ENCODE measurements at places on chromosomes 4 and X. TPM values are rescaled to one million over a fixed set of nuclear protein-coding genes. Genes with fewer than 3 reads are reported as not detected.
A peak's percentile ranks its signal among the peaks of the same experiment; 100 is the strongest.

BBS12 gene
- 3.3 TPM for total RNA-seq

NAP1L3 gene
- total RNA-seq, result 3.0 TPM

IRF2 gene
- total RNA-seq, result 15.9 TPM

GAGE12F gene
- not detected for total RNA-seq

DKK2 gene
- total RNA-seq, result 15.7 TPM

F8A3 gene
- total RNA-seq, result 5.6 TPM

MTNR1A gene
- total RNA-seq, result 0.13 TPM

ITM2A gene
- not detected for total RNA-seq

DNA sequence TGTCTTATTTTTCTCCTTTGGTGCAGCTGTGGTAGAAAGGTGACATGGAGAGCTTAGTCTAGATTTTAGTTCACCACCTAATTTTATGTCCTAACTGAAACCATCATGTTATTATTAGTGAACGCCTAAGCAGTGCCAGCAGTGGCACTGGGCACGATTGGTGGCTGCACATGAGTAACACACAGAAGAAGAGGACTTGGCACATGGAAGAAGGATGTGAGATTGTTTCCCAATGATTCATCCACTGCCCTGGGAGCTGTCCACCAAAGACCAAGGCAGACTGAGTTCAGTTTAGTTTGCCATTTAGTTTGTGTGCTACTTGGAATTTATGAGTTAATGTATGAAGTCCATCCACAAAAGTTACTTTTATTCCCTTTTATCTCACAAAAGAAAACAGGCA, 68.1 kb upstream of the NAP1L5 start:
- no peak overlapping the region for H3K27ac ChIP-seq
- 0 out of 2 replicates have a peak, but pooled peaks cover 3% of the 10 kb centered on the region for H3K4me1 ChIP-seq
- no peak overlapping the region for H3K4me3 ChIP-seq
- no peaks in the 10 kb centered on the region for H3K27me3 ChIP-seq
- peak; percentile 39 for DNase-seq

DNA sequence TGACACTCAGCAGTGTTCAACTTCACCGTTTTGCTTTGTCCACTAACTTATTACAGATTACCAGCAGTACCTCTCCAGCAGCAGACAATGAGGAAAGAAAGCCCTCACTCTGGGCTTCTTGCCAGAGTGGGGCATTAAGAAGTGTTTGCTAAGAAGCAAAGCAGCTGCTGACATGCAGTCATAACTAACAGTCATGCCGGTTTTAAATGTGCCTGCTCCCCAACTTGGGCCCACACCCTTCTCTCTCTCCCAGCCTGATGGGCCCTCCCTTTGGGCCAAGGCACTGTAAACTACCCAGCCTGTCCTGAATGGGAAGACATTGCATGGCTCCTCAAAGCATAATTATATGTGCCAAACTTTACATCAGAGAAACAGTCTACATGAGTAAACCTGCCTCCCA, 54.6 kb upstream of the HHIP start:
- H3K4me1 ChIP-seq, result no peaks in the 10 kb centered on the region
- H3K27ac ChIP-seq, result no peak overlapping the region
- peak; percentile 19 for DNase-seq
- no peaks in the 10 kb centered on the region for H3K36me3 ChIP-seq
- H3K27me3 ChIP-seq, result no peaks in the 10 kb centered on the region
- H3K4me3 ChIP-seq, result no peak overlapping the region

GRCh38 chr4:177558995-177559394, 116.8 kb upstream of the AGA start:
- no peak overlapping the region for H3K4me3 ChIP-seq
- H3K36me3 ChIP-seq, result no peaks in the 10 kb centered on the region
- H3K27ac ChIP-seq, result no peak overlapping the region
- no peaks in the 10 kb centered on the region for H3K4me1 ChIP-seq

- H3K27me3 ChIP-seq, result no peaks in the 10 kb centered on the region
- no peak overlapping the region for H3K27ac ChIP-seq
- H3K4me1 ChIP-seq, result no peaks in the 10 kb centered on the region
- no peak for DNase-seq
- no peak overlapping the region for H3K4me3 ChIP-seq
Observed at GRCh38 chrX:33970028-33970967, 161.8 kb downstream of the FAM47A start.

DNA sequence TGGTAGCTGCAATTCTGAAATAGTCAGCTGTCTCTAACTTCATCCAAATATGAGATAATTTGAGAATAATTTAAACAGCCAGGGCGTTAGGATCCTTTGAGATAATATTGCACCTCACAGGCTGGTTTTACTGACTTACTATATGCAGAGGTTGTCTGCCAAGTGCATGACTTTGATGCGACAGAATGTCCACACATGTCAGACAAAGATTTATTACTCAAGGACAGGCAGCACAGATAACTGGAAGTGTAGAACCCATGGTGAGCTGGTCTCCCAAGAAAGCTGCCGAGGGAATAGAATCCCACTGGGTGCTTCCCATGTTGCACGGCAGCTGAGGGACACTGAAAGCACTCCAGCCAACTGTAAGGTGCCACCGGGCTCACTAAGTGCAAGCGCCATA, 166.2 kb upstream of the GALNTL6 start:
- no peaks in the 10 kb centered on the region for H3K36me3 ChIP-seq
- DNase-seq, result no peak
- H3K27ac ChIP-seq, result no peak overlapping the region

DNA sequence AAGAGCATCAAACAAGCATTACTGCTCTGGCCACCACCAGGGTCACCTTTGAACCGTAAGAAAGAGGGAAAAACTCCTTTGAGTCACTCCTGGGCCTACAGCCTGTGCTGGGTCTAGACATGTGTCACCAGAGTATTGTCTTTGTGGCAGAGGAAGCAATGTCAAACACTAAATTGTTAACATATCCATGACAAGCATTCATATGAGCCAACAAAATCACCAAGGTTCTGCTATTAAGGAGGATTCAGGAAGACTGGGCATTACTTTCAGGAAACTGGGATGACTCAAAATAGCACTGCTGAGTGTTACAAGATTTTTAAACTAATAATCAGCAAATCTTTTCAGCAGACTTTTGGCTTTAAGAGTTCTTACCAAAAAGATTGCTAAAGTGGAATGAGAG, 28.1 kb downstream of the LGI2 start:
- no peaks in the 10 kb centered on the region for H3K4me1 ChIP-seq
- no peak overlapping the region for H3K4me3 ChIP-seq
- no peak overlapping the region for H3K27ac ChIP-seq
- DNase-seq, result no peak

DNA sequence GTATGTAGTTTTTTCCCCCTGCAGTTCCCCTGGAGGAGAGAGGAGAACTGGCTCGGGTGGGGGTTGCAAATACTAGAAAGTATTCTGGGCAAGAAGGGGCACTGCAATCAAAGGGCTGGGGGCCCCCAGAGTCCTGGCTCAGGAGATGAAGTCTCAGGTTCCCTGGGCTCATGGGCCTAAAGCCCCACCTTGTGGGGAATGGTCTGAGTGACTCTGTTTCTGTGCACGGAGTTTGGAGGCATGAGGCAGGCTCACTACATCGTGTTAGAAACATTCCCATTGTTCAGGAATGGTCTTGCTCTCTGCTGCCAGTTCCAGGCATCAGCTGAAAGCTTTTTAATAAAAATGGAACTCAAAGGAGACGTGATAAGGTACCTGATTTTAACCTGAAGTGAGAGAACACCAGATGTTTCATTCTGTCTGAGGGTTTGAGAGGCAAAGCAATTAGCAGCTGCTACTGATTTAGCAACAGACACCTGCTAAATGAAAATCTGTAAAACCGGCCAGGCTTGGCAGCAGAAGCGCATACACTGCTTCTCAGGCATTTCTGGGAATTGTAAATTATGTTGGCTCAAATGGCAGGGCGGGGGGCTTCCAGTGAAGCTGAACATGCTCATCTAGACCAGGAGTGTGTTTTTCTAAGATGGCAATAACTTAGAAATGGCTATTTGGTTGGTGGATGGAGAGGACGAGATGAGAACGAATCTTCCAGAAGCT, 122.7 kb downstream of the TMEM164 start:
- no peaks in the 10 kb centered on the region for H3K27me3 ChIP-seq
- H3K4me1 ChIP-seq, result no peaks in the 10 kb centered on the region
- no peak for DNase-seq
- no peaks in the 10 kb centered on the region for H3K36me3 ChIP-seq
- no peak overlapping the region for H3K27ac ChIP-seq

DNA sequence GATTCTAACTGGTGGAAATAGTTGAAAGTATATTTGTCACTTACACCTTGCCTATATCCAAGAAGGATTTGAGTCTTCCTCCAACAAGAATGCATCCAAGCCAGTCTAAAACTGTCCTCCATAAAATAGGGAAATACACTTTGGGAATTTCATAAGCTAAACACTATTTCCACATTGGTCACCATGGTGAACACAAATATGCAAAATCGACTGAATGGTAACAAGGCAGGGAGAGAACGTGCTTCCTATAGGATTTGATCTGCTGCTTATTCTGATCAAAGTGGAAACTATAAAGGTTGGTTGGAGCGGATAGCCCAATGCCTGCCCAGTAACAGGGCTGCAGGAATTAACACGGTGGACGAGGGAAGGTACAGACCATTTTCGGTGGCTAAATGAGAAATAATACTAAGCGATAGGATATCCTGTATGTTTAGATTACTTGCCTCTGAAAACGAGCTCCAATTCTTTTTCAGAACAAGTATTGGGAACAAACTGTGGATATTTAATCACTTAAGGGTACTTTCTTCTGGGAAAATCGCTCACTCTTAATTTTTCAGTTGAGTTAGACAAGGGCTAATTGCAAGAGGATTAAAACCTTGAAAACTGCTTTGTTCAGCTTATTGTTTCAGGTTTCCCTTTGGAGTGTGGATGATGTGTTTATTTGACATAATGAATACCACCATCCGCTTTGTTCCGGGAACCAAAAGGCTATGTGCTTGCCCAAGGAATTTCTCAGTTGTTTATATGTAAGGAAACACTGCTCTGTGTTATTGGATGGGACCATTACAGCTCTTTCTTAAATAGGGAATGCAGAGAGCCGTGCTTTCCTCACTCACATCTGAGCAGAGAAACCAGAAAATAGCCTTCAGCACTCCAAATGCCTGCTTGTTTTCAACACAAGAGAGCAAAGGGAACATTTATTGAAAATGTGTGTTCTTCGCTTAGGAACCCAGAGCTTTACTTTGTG, 194.4 kb downstream of the CBR4 start:
- no peaks in the 10 kb centered on the region for H3K36me3 ChIP-seq
- 0 out of 2 replicates have a peak overlapping the region, but pooled peaks have one; percentile 1 for H3K4me3 ChIP-seq
- peaks cover 64% of the 10 kb centered on the region for H3K4me1 ChIP-seq
- H3K27me3 ChIP-seq, result no peaks in the 10 kb centered on the region

- no peaks in the 10 kb centered on the region for H3K4me1 ChIP-seq
- H3K27me3 ChIP-seq, result no peaks in the 10 kb centered on the region
- H3K36me3 ChIP-seq, result peaks cover 23% of the 10 kb centered on the region
- no peak overlapping the region for H3K27ac ChIP-seq
Observed at GRCh38 chr4:110009550-110009949, 96.9 kb downstream of the EGF start.

GRCh38 chrX:146887020-146887419, 72.5 kb upstream of the CXorf51A start:
- H3K4me1 ChIP-seq, result no peaks in the 10 kb centered on the region
- no peak overlapping the region for H3K27ac ChIP-seq
- H3K4me3 ChIP-seq, result no peak overlapping the region
- DNase-seq, result no peak
- no peaks in the 10 kb centered on the region for H3K27me3 ChIP-seq
- H3K36me3 ChIP-seq, result no peaks in the 10 kb centered on the region

DNA sequence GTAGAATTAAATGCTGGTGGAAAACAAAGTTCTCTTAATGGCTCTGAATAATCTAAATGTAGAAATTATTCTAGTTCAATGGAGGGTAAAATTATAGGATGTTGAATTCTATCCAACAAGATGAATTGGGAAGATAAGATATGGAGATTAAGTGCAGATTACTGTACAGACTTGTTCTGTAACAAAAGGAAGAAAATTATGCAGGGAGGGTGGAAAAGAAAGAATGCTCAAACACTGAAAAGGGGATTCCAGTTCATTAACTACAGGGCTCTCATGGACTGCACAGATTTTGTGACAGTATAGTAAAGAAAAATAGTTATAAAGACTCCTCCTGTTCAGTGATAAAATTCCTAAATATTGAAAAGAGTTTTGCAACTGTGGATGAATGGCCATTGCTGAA, 1794.0 kb upstream of the PCDH7 start:
- DNase-seq, result no peak
- no peak overlapping the region for H3K4me3 ChIP-seq
- H3K27ac ChIP-seq, result no peak overlapping the region

GRCh38 chr4:141154725-141155124, 21.5 kb upstream of the RNF150 start:
- no peak for DNase-seq
- H3K4me1 ChIP-seq, result peaks cover 26% of the 10 kb centered on the region
- no peak overlapping the region for H3K4me3 ChIP-seq
- peak overlapping the region; percentile 76 for H3K27ac ChIP-seq

DNA sequence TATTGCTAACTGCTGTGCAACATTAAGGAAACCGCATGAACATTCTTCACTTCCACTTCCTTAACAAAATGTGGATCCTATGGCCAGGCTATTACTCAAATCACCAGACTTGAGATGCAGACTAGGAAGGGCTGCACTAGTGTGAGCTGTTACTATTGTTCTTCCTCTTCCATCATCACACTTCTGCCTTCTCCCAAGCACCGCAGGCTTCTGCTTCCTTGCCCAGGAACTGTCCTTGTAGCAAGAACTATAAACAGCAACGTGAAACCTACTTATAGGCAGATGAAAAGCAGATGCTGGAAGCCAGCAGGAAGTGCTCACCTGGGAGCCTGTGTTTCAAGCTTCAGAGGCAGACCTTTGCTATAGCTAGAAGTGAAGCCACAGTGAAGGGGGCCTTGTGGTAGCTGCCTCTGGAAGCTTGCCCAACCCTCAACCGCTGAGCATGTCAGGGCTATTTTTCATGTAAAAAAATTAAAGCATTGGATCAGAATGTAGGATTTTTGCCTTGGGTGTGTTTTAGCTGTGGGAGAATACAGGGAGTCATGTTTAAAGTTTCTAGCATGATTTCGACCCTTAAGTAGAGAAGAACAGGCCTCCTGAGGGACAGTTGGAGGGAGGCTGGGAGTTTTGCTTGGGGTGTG, 43.9 kb downstream of the CLNK start:
- peaks cover 21% of the 10 kb centered on the region for H3K4me1 ChIP-seq
- H3K27ac ChIP-seq, result no peak overlapping the region
